ENCODE measurements at places on chromosomes 12 and 14.

DNA sequence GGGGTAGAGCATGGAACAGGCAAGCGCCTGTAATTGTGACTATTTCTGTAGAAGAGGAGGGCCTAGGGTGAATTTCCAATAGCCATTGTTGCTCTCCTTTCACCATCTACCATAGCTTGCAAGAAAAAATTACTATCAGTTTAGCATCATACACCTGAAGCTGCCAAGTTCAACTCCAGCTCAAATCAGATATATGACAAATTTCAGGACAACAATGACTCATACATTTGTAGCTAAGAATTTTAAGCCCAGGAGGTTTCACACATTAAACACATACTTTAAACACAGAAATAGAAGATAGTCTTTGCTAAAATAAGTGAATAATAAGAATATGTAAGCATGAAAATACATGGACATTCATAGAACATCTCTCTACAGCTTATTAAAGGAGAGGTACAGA, 17.6 kb upstream of the G2E3 start:
- no peak for DNase-seq

DNA sequence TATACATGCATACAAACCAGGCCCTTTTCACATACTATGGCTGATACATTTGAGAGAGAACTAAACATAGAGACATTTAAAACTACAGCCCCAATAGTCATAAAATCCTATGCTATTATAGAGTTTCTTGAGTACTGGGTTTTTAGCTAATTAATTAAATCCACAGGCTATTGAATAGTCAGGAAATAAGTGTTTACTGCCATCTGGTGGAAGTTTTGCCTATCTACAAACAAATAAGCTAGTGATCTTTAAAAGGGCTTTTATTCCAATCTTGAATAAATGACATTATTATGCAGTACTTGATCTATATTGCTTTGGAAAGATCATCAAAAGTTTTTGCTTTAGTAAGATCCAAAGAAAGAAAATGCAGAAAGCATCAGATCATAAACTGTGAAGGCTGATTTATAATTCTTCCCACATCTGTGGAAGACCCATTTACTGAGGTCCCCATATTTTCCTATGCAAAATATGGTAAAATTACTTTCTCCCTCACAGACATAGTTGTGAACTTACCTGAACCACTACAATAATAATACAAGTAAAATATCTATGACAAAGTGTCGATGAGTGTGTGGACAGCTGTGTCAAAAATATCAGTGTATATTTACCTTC, 131.3 kb downstream of the ITPR2 start:
- DNase-seq = peak; percentile 30

GRCh38 chr12:41697161-41697560, 447.5 kb downstream of the GXYLT1 start:
- DNase-seq = no peak

DNA sequence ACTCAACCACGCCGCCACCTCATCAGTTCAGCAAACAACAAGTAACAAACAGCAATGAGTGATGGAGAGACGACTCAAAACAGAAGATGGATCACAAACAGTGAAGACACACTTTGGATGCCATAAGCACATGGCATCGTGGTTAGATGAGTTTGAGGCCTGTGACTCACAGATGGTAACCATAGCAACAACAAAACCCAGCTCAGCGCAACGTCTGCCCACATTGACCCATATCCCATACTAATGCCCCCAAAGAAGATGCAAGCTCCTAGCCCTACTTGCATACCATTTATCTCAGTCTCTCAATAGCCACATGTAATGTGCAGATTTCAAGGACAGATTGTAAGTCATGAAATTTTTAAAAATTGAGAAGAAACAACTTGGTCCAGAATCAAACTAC, 1322.3 kb upstream of the TMEM132C start:
- DNase-seq = no peak

DNA sequence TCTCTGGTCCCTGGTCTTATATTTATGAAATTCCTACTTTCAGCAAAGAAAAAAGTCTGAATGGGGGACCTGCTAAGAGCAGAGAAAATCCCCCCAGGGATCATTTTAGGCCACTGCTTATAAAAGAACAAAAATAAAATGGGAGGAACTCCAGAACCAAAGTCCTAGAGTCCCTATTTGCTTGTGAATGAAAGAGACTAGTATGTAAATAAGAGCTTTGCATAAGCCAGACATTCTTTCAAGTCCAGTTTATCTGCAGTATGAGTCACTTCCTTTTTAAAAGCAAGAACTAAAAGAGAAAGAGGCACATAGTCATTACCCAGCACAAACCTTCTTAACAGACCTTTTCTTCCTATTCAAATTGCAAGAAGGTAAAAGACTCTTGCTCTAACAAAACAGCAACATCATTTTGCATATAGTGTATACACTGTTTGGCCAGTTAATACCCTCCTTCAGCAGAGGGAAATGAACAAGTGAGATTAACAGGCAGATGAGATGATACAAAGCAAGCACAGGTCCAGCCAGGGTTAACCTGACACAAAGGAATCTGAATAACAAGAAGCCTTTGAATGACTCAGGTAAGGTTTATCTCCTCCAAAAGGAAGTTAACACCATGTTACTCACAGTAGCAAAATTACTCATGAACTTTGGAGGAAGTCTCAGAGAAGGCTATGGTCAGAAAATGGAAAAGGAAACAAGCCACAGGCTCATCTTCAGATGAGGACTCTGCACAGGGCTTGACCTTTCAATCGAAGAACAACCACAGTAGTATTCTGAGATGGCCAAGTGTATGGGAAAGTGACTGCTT, 87.3 kb downstream of the PHLDA1 start:
- peak; percentile 53 for DNase-seq

- DNase-seq = no peak
These were observed 40.7 kb downstream of the GALNT9 start for GRCh38 chr12:132288516-132289215.

GRCh38 chr14:104034976-104035699, 50.4 kb upstream of the ASPG start:
- no peak for DNase-seq

GRCh38 chr14:73776194-73776537, 62.0 kb upstream of the PNMA1 start:
- no peak for DNase-seq

DNA sequence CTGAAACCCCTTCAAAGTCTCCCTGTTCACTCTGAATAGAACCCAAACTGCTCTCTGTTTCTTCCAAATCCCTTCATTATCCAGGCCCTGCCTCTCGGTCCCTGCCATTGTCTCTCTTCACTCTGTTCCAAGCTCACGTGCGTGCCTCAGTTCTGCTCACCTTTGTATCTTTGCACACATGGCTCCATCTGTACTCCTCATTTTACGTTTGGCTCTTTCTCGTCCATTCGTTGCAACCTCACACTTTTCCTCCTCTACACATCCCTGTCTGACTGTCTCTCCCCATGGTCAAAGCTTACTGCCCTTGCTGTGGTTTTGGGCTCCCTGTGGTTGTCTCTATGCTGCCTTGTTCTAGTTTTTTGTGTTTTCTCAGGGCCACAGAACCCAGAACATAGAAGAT, 1054.5 kb downstream of the BCL11B start:
- no peak for DNase-seq

DNA sequence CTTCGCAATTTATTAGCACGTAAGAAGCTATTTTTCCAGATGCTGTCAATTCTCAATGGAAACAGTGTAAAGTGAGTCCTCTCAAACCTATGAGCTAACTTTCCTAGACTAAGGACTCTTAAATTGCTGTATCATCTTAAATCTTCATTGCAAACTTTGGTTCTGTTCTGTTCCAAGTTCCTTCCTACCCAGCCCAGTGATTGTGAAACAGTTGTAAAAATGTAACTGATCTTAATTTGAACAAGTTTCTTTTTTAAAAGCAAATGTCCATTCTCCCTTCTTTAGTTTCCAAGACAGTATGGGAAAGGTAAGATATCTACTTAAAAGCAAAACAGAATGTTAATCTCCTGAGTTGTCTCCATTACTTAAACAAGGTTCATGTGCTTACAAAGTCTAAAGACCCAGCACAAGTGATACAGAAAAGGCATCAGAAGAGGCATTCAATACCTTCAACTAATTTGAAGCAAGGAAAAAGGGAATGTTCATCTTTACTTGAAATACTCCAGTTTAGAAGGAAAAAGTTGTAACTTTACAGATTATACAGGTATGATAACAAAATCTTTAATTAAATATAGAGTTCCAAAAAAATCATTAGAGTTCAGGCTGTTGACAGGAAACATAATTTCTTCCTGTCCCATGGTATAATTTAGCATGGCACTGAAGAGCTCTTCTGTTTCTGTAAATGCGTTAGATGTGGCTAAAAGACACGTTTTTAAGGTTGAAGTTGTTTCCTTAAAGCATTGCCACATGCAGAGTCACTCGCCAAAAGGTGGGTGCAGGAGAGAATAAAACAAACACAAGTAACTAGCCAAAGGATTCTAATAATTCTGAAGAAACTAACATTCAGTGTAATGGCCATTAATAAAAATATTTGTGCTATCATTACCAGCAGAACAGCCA, 101.5 kb upstream of the USP15 start:
- no peak for DNase-seq

DNA sequence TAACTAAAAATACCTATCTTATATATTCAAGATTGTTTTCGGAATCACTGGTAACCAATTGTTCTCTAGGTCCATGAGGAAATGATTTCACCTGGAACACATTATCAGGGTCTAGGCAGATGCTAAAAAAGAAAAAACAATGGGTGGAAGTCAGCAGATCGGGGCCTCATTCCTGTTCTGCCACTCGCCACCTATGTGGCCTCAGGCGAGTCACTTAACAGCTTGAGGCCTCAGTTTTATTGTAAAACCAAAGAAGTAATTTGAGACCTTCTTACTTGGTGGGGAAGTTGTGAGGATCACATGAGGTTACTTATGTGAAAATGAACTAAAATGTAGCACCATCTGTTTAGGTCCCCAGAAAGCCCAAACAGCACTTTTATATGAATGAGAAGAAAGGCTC, 6.2 kb upstream of the RNASE10 start:
- no peak for DNase-seq

GRCh38 chr14:83207550-83207949, 1673.9 kb upstream of the SEL1L start:
- no peak for DNase-seq

DNA sequence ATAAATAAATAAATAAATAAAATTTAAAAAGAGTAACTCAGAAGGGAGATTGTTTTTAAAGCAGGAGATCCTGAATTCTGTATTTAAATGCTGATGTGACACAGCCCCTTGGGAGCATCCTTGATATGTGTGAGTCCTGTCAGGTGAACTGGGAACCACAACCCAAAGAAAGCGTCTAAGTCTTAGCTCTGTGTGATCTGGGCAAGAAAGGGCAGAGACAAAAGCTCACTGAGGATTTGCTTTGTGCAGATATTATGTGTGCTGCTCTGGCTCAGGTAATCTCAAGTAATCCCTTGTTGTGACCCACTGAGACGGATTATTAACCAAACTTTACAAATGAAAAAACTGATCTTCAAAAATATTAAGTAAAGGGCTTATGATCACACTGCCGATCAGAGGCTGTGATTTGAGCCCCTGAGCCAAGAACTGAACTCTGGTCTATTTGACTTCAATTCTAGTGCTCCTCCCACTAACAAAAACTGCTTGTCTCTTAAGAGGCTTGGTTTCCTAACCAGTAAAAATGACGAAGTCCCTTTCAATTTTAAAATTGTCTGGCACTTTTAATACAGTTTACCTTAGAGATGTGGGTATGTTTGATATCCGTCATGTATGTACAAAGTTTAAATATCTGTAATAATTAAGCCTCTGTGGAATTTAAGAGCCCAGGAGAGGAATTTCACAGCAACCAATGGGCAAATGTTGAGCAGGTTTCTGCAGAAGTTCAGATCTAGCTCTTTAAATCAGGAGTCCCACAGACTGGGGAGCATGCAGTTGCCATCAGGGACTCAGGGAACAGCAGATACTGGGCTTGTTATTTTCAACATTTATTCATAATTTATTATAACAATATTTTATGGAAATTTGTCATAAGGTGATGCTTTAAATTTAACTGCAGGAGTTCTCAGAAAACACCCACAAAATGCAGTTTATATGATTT, 46.1 kb downstream of the CPM start:
- DNase-seq = no peak

DNA sequence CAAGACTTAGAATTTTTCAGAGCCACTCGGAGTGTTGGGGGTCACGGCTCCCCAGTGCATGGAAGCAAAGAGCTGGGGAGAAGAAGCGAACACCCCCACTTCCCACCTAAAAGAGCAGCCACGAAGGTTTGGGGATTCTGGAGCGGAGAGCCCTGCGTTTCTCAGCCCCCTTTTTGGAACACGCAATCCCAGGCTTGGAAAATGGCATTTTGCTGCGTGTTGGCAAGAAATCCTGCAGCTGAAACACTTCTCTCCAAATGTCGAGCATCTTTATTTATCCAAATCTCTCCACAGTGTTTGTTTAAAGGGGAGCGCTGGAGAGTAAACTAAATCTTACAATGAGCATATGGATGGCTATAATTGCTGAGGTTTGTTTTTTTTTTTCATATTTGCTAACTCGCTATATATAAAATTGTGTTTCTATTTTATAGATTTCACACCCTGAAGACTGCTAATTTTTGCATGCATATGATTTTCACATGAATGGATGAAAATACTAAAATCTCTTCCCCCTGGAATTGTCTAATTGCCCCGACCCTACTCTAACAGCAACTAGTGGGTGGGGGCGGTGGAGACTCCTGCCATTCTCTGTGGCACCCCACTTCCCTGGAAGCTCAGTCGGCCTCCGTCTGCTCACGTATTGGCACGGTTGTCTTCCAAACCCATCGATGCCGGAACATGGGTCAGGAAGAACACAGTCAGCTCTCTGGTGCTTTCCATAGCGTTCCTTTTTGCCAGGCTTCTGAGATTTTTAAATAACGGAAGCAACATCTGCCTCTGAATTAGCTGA, 120.5 kb downstream of the GCH1 start:
- DNase-seq = no peak

GRCh38 chr12:50507930-50508329, 3.1 kb downstream of the DIP2B start:
- DNase-seq = no peak

DNA sequence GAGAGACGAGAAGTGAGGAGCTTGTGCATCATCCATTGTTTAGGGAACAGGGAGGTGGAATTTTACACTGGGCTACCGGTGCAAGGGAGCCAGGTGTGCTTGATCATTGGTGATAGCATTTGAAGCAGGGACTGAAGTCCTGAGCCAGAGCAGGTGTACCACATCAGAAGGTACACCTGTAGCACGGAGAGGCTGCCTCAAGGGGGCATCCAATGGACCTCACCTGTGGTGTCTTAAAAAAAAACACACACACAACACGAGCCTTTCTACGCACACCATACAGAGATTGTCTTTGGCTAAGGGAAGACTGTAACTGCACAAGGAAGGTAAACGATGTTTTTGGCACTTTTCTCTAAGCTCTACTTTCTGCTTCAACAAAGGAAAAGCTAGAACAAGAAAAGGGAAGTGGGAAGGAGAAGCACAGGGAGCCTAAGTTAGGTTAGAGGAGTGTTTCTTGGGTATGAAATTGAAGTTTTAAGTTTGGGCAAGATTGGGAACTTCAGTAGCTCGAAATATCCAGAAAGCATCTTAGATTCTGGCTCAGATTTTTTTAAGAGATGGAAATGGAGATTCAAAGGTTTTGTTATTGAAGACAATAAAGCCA, 334.3 kb upstream of the FBXO33 start:
- DNase-seq = no peak

GRCh38 chr12:26795910-26796309, 37.1 kb downstream of the ITPR2 start:
- DNase-seq = no peak

Measured in Caco-2 (cell line).